ENCODE measurements at places on chromosomes 4 and X. TPM values are rescaled to one million over a fixed set of nuclear protein-coding genes. Genes with fewer than 3 reads are reported as not detected.

Gene GPR82
- 0.07 TPM for total RNA-seq

Gene PHKA2
- 21.3 TPM for total RNA-seq

Gene TMEM144
- not detected for total RNA-seq

Gene OTC
- not detected for total RNA-seq

Gene KLHL34
- total RNA-seq = 0.18 TPM

Gene TMEM154
- 29.7 TPM for total RNA-seq

Gene TMEM156
- total RNA-seq = 20.5 TPM

Gene NDP
- not detected for total RNA-seq

Gene HGFAC
- not detected for total RNA-seq

Gene CT45A10
- total RNA-seq = not detected

Gene BEX5
- 1.7 TPM for total RNA-seq

Gene LRCH2
- not detected for total RNA-seq

Gene MAMLD1
- total RNA-seq = 7.0 TPM

Gene HMX1
- not detected for total RNA-seq

Gene TAF9B
- 23.0 TPM for total RNA-seq

Gene SLC10A3
- 22.1 TPM for total RNA-seq

Gene GAGE12H
- not detected for total RNA-seq

Gene PCSK1N
- not detected for total RNA-seq

Gene ARMCX1
- total RNA-seq = 0.41 TPM

Gene NPFFR2
- not detected for total RNA-seq

Gene IL1RAPL1
- not detected for total RNA-seq

Gene MTMR8
- 4.9 TPM for total RNA-seq

Gene ASB12
- not detected for total RNA-seq

Gene ATP7A
- total RNA-seq = 9.5 TPM

Gene AGTR2
- total RNA-seq = not detected

Gene PGAM4
- not detected for total RNA-seq

Gene POU4F2
- total RNA-seq = not detected

Gene HSFX1
- total RNA-seq = 0.84 TPM

Gene ARSD
- 4.1 TPM for total RNA-seq

Gene SEC24D
- total RNA-seq = 61.6 TPM

Gene CCDC160
- not detected for total RNA-seq

Gene RPL34
- total RNA-seq = 1,341 TPM

Gene TMEM255A
- not detected for total RNA-seq

Gene ZRSR2
- total RNA-seq = 21.3 TPM

Gene CD38
- 176 TPM for total RNA-seq

Gene SFRP2
- total RNA-seq = not detected

Gene NEIL3
- 38.0 TPM for total RNA-seq

Gene WDR17
- total RNA-seq = 1.2 TPM

Gene LDOC1
- total RNA-seq = 6.5 TPM

Gene SRPK3
- total RNA-seq = not detected

Gene YY2
- 2.1 TPM for total RNA-seq

Gene ZNF732
- total RNA-seq = not detected

Gene MAGEA2
- total RNA-seq = not detected

Gene SPANXA2
- total RNA-seq = not detected

Gene GK2
- total RNA-seq = not detected

Gene RAB9A
- total RNA-seq = 6.2 TPM

Gene PRDM8
- total RNA-seq = 8.0 TPM

Gene FHIP1A
- total RNA-seq = not detected

Gene STBD1
- 1.2 TPM for total RNA-seq

Gene MAGEC3
- total RNA-seq = not detected

Gene GATA1
- total RNA-seq = not detected

Data from T-helper 2 cell treated with Interferon-gamma antibody and Interleukin-4, amounts not matched to agents 100 ng/mL and 5 ng/mL, for 36 hours (primary cell).